ENCODE measurements at places on chromosomes 7 and 10.

DNA sequence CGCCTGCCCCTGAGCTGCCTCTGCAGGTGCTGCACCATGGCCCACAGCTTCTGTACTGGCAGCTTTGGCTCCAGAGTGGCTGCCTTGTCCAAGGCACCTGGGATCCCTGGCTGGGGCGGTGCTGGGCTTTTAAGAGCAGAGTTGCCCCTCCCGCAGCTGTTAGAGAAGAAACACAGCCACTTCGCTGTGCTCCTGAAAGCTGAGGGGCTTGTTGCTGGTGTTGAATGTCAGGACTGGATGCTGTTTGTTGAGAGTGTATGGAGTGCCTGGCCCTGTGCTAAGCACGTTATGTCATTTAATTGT lies 6.2 kb downstream of the FAM241B start:
- DNase-seq = no peak

GRCh38 chr10:82282782-82283456 lies 407.9 kb downstream of the NRG3 start:
- DNase-seq = peak; percentile 55

DNA sequence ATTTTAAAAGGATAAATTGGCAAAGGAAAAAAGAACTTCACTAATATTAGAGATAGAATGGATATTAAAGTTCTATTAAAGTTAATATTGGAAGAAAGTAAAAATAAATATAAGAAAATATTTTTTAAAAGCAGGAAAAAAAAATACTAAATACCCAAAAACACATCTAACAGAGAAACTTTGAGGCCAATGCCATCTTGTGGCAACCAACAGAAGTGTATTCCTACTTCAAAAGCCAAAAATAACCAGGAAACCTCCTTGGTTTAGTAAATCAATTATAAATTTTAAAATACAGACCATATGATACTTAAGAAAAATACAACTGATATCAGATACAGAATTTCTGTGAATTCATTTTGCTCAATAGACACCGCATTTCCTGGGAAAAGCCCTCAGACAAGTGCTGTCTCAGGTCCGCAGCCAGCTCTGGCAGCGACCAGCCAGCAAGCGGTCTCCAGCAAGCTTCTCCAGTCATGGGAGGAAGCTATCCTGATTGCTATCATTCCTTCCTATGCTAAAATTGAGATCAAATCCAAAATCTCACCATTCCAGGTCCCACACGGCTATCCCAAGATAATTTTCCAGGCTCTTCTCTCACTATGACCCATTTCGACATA lies 65.3 kb downstream of the LMBR1 start:
- peak; percentile 25 for DNase-seq

DNA sequence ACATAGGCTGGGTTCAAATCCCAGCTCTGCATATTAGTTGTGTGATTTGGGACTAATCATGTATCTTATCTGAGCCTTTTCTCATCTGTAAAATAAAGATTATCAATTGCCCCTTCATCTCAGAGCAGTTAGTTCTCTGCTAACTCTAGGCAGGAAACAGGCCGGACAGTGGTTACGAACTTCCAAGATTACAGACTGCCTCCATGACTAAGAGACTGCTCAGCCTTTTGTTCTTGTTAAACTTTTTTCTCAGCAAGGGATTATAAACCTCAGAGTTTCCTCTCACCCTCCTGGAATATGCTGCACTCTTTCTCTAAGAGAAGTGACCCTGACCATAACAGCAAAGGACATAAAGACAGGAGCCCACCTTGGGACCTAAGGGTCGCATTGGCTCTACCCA lies 52.5 kb upstream of the NFKB2 start:
- peak; percentile 85 for DNase-seq

- no peak for DNase-seq
Observed at GRCh38 chr10:52746169-52746568, 26.4 kb downstream of the MBL2 start.

GRCh38 chr7:157907091-157907490 lies 570.3 kb downstream of the DNAJB6 start:
- no peak for DNase-seq
